ENCODE measurements at places on chromosomes 11 and 22.

DNA sequence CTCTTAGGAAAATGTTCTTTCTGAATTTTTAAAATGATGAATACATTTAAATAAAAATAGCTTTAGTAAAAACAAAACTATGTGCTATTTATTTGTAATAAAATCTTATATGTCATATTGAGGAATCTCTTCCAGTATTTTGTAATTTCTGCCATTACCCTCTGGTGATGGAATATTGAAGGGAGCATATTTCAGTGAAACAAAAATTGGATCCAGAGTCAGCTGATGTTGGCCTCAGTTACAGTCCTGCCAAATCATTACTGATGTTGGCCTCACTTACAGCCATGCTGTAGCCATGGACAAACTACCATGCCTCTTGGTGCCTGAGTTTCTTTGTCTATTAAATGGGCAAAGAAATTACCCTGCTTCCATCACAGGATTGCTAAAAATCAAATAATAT is 133.2 kb downstream of the SLC1A2 start:
- DNase-seq: no peak

- peak; percentile 66 for DNase-seq
Observed at GRCh38 chr11:1832211-1832919, 2.4 kb upstream of the SYT8 start.

GRCh38 chr22:48347311-48347710 is 1480.4 kb downstream of the BRD1 start:
- DNase-seq: no peak

- peak; percentile 77 for DNase-seq
Observed at GRCh38 chr22:17638432-17639246, at the start of gene BCL2L13. BCL2L13 (plus strand) TSS chr22:17638757; CDS start chr22:17655712, 16,955 bp downstream.

- no peak for DNase-seq
Observed at GRCh38 chr11:32358729-32359128, 76.6 kb downstream of the WT1 start.

- DNase-seq: no peak
Observed at GRCh38 chr11:65500387-65501185, 1.7 kb downstream of the MALAT1 start.

DNA sequence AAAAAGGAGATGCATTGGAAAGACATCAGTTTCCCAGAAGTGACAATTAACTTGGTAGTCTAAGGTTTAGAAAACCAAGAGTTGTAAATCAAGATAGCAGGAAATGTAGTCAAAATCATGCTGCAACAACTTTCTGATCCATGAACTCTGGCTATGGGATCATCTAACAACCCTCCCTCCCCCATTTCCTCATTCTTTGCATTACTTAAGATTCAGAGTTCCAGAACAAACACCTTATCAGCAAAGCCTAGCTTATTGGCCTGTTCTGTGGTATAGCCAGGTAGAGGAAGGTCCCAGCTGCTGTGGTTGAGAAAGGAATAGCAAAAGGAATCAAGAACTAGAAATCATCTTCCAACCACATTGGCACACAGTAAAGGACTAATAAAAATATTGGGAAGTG is 651.1 kb downstream of the METTL15 start:
- DNase-seq: no peak

GRCh38 chr22:31313366-31314147 is 21.3 kb upstream of the PIK3IP1 start:
- DNase-seq: no peak

DNA sequence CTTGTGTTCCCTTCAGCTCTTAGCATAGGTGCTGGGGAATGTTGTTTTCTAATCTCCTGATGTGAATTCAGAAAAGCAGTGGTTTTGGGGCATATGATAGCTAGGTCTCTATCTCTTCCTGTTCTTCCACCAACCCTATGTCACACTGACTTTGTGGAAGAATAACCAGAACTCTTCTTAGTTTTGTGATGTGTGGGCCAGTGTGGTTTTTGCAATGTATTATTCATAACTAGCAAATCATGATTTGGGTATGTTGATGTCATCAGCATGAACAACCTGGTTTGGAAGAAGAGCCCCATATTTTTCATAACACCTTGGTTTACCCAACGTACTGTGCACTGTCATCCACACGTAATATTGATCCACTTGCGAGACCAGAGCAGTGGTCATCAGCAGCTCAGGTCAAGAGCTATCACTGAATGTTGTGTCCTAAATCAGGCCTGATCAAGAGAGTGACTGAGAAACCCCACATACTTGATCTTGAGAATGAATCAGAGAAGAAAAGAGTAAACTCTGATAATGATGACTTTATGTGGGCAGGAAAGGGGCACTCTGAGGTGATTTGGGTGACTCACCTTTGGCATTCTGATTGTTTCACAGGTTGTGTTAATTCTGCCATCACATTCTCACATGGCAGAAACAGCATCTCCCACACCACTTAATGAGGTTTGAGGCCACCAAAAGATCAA is 19.4 kb upstream of the MS4A6E start:
- DNase-seq: no peak

DNA sequence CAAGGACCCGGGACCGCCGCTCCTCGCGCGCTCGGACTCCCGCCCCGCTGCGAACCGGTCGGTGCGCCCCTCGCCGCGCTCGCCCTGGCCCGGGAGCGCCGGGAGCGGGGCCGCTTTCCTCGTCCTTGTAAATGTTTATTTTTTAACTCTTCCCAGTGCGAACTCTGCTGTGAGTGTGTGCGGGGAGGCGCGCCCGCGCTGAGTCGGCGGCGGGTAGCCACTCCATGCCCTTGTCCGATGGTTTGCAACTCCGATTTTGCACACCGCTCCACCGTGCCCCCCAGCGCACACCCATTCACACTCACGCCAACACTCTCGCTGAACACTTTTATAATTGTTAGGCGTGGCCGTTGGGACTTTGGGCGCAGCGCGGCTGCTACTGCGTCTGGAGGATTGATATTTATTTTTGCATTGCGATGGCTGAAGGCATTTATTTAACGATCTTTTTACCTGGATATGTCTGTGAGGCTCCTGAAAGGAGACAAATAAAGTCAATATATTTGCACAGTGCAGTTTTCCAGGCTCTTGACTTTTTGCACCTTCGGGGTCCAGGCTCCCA is 1.0 kb downstream of the C11orf96 start:
- no peak for DNase-seq

GRCh38 chr11:107263844-107264563 is 193.6 kb downstream of the CWF19L2 start:
- DNase-seq: no peak

DNA sequence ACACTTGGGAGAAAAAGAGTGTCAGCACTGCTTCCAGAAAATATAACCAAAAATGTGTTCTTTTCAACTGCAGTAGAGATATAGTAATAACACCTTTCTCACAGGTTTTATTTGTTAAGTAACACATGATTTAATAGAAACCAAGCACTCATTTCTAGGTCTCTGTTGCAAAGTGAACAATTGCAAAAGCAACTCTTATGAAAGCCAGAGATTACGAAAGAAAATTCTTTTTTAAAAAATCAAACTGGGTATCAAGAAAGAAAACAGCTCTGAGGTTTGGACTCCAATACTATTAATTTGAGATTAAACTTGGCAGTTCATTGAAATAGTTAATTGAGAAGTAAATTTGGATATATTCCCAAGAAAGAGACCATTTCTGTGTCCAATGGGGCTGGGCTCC is 9.8 kb upstream of the XKR3 start:
- no peak for DNase-seq

- DNase-seq: no peak
Observed at GRCh38 chr11:75615751-75616150, 53.1 kb downstream of the MAP6 start.

GRCh38 chr22:19820880-19821522 is 33.7 kb downstream of the GNB1L start:
- DNase-seq: no peak
